Thoracic aorta (tissue), 2 donors: ENCODE measurements at places on chromosomes 6 and 20.

- DNase-seq = no peak
These were observed 64.5 kb upstream of the BACH2 start for GRCh38 chr6:90361174-90361573.

DNA sequence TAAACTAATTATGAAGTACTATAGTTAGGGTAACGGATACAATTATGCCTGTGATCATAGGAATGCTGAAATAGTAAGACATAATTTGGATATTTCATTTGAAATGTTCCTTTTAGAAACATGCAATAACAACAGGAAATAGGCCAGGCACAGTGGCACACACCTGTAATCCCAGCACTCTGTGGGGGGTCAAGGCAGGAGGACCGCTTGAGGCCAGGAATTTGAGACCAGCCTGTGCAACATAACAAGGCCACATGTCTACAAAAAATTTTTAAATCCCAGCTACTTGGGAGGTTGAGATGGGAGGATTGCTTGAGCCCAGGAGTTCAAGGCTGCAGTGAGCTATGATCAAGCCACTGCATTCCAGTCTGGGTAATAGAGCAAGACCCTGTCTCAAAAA is 25.7 kb upstream of the MYO6 start:
- no peak for DNase-seq

- DNase-seq = no peak
These were observed 74.9 kb upstream of the SMLR1 start for GRCh38 chr6:130752267-130752666.

DNA sequence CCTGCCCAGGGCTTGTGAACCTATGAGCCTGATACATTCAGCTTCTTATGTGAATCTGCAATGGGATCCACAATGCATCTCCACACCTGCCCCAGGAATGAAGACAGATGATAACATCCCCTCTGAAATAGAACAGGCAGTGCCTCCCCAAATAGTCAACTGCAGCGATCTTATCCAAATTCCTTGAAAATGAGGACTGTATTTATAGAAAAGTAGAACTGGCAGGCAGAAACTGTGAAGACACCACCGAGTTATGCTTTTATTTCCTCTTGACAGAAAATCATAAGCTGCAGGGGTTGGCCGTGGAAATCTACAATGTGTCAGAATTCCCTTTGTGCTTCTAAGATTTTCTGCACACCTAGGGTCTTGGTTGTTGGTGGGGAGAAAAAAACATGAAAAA is 270.3 kb downstream of the TBC1D7 start:
- no peak for DNase-seq

DNA sequence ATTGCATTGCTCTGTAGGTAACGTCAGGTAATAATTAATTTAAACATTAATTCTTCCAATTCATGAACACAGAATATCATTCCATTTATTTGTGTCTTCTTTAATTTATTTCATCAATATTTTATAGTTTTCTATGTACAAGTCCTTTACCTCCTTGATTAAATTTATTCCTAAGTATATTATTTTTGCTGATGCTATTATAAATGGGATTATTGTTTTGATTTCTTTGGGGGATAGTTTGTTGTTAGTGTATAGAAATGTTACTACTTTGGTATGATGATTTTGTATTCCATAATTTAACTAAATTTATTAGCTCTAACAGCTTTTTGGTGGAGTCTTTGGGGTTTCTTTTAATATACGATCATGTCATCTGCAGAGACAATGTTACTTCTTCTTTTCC is 44.7 kb upstream of the CCND3 start:
- DNase-seq = no peak

GRCh38 chr6:34819571-34820480 is 27.9 kb downstream of the BLTP3A start:
- DNase-seq = no peak

GRCh38 chr6:77038807-77039206 is 424.5 kb downstream of the HTR1B start:
- DNase-seq = no peak

DNA sequence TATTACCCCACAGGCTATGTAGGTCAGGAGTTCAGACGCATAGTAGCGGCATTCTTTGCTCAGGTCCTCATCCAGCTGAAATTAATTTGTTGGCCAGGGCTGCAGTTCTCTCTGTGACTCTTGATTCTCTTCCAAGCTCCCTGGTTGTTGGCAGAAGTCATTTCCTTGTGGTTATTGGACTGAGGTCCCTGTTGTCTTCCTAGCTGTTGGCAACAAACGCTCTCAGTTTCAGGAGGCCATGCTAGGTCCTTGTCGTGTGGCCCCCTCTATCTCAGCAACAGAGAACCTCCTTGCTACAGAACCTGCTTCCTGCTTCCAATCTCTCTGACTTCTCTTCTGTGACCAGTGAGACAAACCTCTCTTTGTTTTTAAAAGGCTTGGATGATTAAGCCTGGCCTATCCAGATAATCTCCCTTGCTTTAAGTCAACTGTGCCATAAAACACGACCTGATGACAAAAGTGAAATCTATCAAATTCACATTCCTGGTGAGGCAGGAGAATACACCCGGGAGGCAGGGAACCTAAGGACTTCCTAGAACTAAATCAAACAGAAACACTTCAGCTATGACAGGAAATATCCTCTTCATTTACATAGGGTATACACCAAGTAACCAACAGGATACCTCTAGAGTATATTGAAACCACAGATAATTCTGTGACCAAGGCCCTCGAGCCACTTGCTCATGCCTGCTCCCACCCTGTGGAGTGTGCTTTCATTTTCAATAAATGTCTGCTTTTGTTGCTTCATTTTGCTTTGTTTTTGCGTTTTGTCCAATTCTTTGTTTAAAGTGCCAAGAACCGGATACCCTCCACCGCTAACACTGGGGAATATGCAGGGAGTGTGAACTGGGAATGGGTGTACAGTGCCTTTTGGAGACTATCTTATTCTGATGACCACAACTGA is 196.0 kb downstream of the BTBD3 start:
- no peak for DNase-seq

DNA sequence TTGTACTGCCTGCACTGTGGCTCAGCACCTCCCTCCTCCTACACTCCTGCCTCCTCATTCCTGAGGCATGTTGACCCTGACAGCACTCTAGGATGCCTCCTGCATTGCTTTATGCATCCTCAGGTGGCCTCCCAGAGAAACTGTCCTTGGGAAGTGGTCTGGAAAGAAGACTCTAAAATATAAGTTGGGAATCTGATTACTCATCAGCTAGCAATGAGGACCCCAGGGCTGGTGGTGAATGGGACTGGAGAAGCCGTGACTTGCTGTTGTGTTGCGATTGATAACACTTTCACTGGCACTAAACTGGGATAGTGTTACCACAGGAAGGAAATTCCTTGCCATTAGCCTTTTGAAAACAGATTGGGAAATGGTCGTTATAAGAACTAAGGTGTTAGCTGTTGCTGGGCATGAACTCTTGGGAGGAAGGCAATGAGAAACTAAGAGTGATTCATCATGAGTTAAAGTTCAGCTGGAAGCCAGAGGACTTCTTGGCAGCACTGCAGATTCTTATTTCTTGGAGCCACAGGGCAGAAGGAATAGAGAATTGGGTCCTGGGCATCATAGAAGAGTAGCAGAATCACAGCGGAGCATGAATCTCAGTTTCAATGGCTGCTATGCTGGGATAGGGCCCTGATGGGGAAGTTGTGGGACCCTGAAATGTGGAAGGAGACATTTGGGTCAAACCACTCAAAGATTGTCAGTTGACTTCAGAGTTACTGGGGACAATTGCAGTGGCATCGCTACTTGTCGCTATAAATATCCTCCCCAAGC is 10.1 kb upstream of the SIRPD start:
- no peak for DNase-seq

DNA sequence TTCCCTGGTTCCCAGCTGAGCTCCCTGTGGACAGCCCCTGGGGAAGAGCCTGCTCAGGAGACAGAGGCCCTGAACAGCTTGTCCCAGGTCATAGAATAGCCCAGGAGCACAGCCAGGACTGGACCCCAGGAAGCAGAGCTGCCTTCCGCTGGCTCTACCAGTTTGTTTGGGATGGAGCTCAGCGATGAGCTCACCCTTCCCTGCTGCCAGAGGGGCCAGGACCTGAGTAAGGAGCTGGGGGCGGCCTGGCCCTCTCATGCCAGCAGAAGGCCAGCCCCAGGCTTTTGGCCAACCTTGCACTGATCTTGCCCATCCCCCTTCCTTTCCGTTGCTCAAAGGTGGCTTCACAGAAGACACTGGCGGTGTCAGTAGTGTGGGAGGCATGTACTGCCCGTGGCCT is 17.5 kb downstream of the MMP24OS start:
- DNase-seq = no peak

DNA sequence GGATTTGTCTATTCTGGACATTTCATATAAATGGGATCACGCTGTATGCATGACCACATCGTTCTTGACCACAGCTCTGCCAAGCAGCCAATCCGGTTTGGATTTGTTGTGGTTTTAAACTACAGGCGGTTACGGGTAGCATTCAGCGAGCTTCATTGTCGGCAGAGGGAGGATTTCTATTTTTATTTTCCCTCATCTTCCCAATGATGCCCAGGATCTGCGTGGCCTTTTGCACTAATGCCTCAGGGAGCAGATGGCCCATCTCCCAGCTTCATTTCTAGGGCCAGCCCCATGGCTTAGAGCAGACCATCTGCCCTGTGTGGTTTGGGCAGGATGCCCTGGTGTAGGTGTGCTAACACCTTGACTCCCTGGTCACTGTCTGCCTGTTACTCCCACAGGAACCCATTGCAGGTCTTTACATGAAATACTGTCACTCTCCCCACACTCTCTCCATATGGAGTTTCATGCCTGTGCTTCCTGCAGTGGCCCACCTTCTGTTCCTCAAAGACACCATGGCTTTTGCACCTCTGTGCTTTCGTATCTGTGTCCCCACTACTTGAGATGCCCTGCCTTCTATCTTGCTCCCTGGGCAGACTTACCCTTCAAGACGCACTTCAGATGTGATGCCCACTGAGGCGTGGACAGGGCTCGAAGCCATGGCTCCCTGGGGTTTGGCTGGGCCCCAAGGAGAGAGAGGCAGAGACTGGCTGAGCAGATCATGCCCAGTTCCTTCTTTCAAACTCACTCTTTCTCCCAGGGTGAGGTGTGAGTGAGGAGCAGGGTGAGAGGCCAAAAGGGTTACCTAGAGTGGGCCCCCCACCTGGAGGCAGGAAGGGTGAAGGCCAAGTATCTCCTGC is 26.0 kb downstream of the SDCBP2 start:
- no peak for DNase-seq

- no peak for DNase-seq
These were observed 256.5 kb downstream of the TRDN start for GRCh38 chr6:123380257-123380656.

DNA sequence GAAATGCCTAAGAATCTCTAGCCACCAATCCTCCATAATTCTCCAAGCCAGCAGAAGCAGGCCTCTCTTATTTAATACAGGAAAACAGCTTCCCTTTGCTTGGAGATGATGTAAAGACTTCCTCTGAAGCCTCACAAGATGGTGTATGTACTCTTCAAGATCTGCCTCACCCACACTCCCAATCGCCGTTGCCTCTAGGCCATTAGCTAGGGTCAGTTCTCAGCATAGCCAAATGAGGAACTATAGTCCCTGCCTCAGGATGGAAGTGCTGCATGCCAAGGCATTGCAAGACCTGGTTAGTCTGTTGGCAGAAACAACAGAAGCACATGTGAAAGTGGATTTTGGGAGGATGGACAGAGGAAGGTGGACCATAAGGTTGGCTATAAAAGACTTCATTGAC is 139.1 kb downstream of the SCML4 start:
- no peak for DNase-seq

DNA sequence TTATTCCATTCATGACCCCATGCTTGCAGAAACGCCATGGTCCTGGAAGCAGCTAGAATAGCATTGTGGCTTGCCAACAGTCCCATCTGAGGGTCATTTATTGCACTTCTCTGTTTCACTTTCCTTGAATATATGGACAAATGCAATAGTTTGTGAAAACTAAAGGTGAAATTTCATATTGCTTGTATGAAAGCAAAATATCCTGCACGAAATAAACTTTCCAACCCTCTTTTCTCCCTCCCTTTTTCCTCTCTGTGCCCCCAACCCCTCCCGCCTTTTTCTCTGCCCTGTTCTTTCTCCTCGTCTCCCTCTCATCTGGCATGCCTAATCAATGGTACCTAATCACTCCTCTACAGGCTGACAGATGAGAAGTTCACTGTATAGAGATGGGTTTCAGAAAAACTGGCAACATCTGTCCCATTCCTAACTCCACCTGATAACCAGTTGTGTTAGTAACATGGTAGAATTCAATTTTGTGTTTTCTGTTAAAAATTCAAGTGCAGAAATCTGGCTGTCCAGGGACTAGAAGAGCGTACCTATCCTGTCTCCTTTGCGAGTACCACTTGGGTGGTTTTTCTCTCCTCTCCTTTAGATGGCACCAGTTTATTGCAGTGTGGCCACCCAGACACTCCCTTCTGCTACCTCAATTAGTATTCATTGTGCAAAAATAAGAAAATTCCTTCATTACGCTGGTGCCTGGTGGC is 198.6 kb downstream of the FOXA2 start:
- no peak for DNase-seq

GRCh38 chr20:25321262-25321831 is 69.3 kb downstream of the ABHD12 start:
- no peak for DNase-seq

DNA sequence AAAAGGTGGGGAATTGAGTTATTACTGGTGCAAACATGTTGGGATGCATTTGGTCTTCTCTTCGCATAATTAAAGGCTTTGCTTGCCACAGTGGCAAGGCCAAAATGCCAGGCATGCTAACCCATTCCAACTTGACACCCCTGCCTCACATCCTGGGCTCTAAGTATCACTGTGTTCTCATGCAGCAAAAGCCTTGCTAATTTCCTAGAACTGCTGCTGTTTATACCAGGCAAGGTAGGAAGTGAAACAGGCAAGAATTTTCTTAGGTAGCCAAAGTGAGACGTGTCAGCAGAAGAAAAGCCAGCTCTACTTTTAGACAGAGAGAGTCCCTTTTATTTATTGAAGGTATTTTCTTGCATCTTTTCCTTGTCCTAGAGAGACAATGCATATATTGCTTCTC is 41.2 kb downstream of the LYRM2 start:
- no peak for DNase-seq

DNA sequence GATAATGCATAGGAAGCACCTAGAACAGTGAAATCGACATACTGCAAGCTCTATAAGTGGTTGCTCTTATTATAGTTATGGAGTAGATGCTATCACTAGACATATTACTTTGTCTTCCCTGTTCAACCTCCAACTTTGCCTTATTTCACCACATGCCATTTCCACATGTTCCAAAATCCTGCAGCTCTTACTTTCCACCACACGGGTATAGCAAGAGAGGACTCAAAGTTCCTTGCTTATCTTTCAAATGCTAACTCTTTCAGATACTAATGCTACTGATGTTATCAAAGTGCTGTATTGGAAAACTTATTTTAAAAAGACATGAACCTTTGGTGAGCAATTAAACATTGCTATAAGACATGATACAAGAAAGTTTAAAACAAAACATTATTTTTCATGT is 1130.1 kb downstream of the HACE1 start:
- DNase-seq = no peak

DNA sequence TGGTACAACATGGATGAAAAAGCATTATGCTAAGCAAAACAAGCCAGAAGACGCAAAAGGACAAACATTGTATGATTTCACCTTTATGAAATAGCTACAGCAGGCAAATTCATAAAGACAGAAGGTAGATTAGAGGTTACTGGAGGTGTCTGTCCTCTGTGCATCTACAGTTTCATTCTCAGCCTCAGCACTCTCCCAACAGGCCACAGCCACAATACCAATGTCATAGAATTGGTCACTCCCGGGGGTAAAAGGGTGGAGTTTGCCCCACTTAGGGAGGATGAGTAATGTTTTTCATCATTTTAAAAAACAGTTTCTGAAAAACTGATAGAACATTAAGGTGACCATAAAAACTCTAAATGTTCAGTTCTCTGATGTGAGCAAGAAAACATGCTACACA is 17.2 kb upstream of the TMX4 start:
- DNase-seq = no peak

- no peak for DNase-seq
These were observed 97.1 kb downstream of the PRL start for GRCh38 chr6:22199771-22200170.
